Activated naive CD8-positive, alpha-beta T cell treated with anti-CD3 and anti-CD28 coated beads for 36 hours (primary cell): ENCODE measurements at places on chromosomes 6 and 20.
A peak's percentile ranks its signal among the peaks of the same experiment; 100 is the strongest.

DNA sequence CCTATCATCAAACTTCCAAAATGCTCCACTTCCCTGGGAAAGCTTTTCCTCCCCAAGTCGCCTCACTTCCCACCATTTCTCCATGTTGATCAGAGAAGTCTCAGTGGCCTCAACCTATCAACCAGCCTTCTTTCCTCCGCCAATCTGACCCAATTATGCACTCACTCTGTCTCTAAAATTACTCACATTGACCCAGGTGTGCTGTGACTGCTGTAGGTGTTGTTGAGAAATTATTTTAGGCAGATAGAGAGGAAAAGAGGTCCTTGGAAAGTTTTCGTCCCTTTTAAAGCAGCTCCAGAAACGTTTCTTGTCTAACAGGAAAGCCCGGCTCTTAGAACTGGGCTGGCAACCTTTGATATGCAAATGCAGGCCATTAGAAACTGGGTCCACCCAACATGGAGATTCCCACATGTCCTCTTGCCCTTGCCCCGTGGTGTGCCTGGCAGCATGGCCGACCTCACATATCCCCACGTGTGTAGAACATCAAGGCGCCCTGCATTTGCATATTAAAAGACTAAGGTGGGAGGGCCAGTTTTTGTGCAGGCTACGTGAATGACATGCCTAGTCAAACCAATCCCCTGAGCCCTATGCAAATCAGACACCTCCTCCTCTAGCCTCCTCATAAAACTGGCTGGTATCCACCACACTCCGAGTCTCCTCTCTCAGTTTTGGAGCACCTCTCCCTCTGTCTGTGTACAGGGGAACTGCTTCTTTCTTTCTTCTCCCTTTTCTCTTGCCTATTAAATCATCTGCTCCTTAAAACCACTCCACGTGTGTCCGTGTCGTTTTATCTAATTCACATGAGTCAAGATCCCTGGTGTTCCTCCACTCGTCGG lies 12.9 kb downstream of the IPCEF1 start:
- DNase-seq = no peak

- no peak for DNase-seq
Measured at GRCh38 chr20:631101-631500, 21.0 kb upstream of the TCF15 start.

GRCh38 chr20:39563349-39563748 lies 601.2 kb downstream of the DHX35 start:
- DNase-seq = no peak

DNA sequence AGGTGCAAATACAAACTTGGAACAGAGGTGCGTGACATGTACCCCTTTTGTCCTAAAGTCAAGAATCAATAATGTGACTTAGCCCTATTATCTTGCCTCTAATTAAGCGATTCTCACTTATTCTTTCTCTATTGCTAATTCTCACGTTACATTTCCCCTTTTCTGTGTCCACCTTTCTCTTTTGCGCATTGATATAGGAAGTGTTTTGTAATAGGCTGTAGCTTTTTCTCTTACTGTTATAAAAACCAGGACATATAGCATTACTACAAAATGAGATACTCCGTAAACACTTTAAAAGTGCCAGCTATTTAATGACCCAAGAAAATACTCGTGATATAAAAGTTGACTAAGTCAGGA lies 669 bp upstream of the TMEM30A start:
- DNase-seq = no peak

GRCh38 chr20:35274172-35275092 lies 3.5 kb downstream of the MMP24OS start:
- DNase-seq = no peak

GRCh38 chr6:163487606-163488005 lies 73.1 kb downstream of the QKI start:
- no peak for DNase-seq

GRCh38 chr6:5084781-5085647 lies at the start of gene PPP1R3G:
Gene PPP1R3G (plus strand): TSS chr6:5085341. CDS start chr6:5085486, 145 bp downstream.
- peak; percentile 22 for DNase-seq

DNA sequence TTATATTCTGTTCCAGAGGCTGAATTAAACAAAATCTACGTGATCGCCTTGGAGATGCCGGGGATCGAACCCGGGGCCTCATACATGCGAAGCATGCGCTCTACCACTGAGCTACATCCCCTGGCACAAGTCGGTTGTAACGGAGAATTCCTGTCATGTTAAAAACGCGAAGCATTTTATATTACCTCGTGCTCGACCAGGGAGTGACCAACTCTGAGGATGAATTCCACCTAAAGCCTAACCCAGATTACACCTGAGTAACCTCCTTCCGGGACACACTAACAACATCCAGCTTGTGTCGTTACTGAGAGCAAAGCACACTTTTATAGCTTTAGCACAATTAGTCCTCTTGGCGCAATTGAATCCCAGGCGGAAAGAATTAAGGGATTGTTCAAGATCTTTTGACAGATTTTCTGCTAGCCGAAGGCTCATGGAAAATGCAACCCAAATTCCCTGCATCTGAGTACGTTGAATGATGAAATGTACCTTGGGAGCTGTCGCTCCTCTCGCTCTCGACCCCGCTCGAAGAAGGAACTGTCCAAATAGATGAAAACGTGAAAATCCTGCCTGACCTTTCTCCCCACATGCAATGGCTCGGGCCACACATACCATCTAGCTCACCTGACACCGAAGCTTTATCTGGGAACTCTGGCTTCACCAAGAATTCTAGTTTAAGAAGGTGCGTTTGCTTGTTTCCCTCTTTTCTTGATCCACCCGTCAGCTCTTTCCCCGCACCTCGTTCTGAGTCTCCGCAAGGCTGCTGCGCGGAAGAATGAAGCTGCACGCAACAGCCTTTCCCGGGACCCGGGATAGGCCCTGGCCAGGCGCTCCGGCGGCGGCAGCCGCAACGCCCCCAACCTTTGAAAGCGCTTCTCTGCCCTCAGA lies 148.3 kb downstream of the GPX5 start:
- peak; percentile 66 for DNase-seq

DNA sequence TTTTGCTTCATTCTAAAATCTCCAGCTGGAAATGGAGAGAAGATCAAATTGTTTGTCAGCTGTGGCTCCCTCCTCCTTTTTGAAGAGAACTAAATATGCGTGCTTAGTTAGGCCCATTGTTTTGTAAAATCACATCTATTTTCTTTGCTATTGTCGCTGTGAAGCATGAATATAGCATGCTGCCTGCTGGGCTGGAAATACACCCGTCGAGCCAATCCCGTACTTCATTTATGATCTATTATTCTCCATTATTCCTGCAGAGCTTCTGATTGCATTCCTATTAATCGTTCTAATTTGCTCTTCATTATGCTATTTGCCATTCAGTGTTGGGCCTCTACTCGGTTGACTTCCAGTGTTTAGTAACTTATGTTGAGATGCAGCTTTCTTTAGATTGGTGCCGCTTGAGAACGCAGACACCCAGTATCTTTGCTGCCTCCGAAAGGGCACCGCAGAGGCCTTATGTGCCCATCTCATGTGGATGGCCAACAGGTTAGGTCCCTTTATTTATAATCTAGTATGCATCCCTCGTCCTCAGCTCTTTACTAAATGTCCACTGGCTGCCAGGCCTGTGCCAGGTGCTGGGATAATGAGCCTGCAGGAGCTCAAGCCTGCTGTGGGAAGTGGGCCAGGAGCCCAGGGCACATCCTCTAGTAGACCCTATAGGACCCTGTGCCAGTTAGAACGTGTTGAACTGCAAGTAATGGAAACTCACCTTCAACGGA lies 45.6 kb downstream of the FAM50B start:
- DNase-seq = no peak

DNA sequence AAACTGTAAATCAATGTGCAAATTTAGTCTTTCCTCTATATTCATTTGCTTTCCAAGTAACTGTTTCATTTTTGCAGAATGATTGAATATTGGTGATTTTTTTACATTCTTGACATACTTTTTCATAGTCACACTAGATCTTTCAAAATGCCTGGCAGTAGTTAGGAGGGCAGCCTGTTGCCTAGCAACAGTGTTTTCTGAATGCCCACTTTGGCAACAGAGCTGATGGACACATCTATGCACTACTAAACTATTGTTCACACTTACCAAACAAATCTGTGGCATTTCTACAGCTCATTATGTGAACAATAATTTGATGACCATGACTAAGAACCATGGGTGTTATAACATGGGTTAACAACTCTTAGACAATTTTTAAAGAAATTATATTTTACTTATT lies 438.0 kb upstream of the IMPG1 start:
- DNase-seq = no peak

DNA sequence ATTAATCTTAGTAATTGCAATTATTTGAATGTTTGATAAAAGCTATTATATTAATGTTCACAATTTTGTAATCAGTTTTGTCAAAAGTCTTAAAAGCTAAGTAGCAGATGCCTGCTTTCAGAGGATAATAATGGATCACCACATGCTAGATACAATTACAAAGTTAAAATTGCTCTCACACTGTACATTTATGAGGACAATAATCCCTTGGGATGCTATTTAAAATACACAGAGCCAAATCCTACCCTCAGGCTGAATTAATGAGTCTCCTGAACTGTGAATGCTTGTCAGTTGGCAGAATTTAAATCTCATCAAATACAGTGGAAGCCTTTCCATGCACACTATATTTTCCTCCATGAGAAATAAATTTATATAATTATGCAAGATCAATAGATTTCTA lies 153.3 kb upstream of the SYNCRIP start:
- DNase-seq = no peak

GRCh38 chr20:58870293-58871014 lies 17.9 kb downstream of the GNAS start:
- DNase-seq = peak; percentile 49

GRCh38 chr6:164439331-164439730 lies 870.1 kb downstream of the C6orf118 start:
- DNase-seq = no peak

DNA sequence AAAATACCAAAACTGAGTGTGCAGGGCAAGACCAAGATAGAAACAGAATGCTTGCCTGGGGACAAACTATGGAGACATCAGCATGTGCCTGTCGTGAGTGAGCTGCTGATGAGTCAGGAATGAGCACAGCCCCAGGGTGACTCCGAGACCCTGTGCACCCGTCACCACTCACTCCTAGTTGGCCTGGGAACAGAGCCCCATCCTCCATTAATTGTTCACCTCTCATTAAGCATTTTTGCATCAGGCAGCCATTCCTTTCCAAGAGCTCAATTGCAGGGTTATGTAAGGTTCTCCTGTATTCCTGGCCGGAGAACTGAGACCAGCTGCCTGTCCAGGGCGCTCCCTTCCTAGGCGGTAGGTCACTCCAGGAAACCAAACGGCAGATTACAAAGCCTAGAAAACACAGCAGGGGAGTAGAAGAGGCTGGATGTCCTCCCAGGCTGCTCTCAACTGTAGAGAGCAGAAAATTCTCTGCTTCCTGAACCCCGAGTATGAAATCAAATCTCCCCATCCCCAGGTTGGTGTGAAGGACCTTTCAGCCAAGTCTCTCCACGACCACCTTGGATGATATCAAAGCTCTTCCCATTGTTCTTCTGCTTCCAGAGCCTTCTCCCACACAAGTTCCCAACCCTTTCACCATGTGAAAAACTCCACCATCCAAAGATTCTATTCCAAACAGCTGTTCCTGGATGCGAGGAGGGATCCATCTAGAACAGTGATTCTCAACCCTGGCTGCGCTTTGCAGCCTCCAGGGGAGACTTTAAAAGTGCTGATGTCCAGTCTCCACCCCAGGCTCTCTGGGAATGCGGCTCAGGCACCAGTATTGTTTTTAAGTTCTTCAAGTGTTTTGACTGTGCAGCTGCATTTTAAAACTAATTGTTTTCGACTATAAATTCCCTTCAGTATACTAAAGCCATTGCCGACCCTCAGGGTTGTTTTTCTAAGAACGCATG lies 532.6 kb upstream of the JARID2 start:
- DNase-seq = no peak

GRCh38 chr6:138493413-138493812 lies 5.9 kb downstream of the NHSL1 start:
- no peak for DNase-seq

DNA sequence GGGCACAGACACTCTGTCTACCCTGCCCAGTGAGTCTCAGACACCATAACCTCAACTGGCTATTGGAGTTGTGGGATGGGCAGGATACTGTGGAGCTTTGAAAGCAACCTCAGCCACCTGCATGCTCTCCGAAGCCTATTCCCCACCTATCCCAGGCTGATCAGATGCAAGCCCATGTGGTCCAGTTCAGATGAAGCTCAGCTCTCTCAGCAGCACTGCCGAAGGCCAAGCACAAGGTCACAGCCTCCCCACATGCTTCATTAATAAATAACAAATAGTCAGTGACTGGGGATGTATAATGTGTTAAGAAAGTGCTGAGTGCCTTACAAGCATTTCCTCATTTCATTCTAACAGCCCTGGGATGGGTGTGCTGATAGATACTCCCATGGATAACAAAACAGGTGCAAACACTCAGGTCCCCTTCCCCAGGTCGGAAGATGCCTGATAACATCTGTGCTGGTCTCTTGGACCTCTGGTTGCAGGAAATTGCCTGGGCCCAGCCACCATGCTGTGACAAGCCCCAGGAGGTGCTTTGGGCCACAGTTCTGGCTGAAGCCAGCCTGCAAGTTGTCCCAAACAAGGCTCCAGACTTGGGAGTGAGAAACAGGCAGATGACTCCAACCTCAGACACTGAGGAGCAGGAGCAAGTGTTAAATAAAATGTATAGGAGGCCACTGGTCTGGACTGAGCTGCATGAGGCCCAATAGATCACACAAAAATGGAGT lies 3.7 kb downstream of the ACSS1 start:
- DNase-seq = no peak

GRCh38 chr6:227074-227782 lies 65.1 kb upstream of the DUSP22 start:
- no peak for DNase-seq

GRCh38 chr20:50345712-50346373 lies 155.2 kb downstream of the CEBPB start:
- DNase-seq = no peak
